ENCODE measurements at places on chromosomes 3 and 15.

- no peaks in the 10 kb centered on the region for H3K4me1 ChIP-seq
- DNase-seq = no peak
- no peaks in the 10 kb centered on the region for H3K36me3 ChIP-seq
- H3K27me3 ChIP-seq = no peaks in the 10 kb centered on the region
- H3K27ac ChIP-seq = no peak overlapping the region
Measured at GRCh38 chr3:19757773-19758172, 176.2 kb downstream of the EFHB start.

GRCh38 chr3:141360888-141361598 is 7.3 kb upstream of the ZBTB38 start:
- no peaks in the 10 kb centered on the region for H3K27me3 ChIP-seq
- no peak for DNase-seq
- H3K4me3 ChIP-seq = peak overlapping the region; percentile 39

DNA sequence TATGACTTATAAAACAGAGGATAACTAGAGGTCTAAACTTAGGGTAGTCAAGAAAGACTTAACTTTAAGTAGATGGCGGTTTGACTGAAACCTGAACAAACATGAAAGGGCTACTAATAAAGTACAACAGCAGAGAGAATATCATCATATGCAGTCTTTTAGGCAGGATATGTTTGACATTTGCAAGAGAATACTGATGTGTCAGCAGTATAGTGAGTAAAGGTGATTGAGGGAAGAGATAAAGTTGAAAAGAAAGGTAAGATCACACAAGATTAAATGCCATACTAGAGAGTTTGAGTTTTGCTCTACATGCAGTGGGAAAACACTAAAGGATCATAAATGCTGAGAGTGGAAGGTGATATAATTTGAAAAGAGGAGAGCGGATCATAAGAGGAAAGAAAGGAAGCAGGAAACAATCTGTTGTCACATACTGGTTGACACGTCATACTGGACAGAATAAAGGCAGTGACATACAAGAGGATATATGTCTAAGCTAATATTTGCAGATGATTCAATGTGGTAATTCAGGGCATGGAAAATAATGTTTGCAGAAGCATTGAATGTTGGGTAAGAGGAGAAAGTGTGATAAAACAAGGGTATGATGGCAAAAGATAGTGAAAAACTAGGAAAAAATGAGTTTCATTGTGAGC is 223.0 kb downstream of the EPHA6 start:
- no peak for DNase-seq
- H3K4me1 ChIP-seq = no peaks in the 10 kb centered on the region
- no peak overlapping the region for H3K27ac ChIP-seq
- H3K36me3 ChIP-seq = no peaks in the 10 kb centered on the region
- H3K27me3 ChIP-seq = no peaks in the 10 kb centered on the region

- no peaks in the 10 kb centered on the region for H3K4me1 ChIP-seq
- no peak overlapping the region for H3K4me3 ChIP-seq
Measured at GRCh38 chr3:162780313-162780712, 1283.7 kb downstream of the OTOL1 start.

- H3K4me1 ChIP-seq = no peaks in the 10 kb centered on the region
- DNase-seq = no peak
- H3K36me3 ChIP-seq = no peaks in the 10 kb centered on the region
- no peak overlapping the region for H3K27ac ChIP-seq
Measured at GRCh38 chr3:118304557-118304956, 730.1 kb downstream of the IGSF11 start.

DNA sequence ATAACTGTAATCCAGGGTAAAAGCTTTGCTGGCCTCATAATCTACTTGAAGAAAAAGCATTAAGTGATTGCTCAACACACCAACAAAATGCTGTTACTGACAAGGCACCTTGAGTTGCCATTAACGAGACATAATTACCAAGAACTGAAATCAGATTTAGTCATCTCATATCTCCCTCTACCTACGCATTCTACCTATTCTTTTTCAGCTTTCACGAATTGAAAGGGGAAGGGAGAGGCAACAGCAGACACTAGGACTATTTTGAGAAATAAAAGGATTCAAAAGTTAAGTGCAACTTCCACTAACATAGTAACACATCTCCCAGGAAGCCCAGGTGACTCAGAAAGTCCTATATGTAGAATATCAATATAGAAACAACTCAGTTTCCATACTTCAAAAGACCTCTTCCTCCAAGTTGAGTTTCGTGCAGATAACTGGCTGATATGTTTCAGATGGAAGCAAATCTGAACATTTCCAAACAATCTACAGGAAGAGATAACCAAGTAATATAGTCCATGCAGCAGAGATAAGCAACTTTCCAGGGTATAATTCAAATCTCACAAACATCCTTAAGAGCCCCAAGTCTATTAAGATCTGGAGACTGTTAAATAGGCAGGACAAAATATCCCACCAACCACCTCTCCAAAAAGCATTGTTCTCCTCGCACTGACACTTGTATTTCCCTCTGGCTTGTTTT is 1.9 kb downstream of the OSBPL10 start:
- DNase-seq = no peak
- no peaks in the 10 kb centered on the region for H3K27me3 ChIP-seq
- H3K4me3 ChIP-seq = no peak overlapping the region

DNA sequence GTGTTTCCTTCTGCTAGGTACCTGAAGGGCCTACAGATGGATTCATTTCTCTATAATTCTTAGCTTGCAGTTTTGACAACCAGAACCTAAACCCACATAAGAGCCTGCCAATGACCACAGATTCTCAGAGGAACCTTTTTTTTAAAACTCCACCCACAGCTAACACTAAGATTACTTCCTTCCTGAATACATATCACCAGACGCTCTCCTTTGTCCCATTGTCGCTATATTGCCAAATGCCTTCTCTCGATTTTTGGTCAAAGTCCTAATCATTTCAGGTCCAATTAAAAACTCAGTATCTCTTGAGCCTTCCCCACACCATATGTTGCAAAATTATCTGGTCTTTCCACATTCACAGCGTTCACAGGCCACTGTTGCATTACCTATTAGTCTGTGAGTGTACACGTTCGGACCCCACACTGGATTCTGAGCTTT is 12.4 kb downstream of the ZNF710 start:
- H3K36me3 ChIP-seq = peaks cover 4% of the 10 kb centered on the region
- no peak overlapping the region for H3K4me3 ChIP-seq
- no peaks in the 10 kb centered on the region for H3K27me3 ChIP-seq
- no peaks in the 10 kb centered on the region for H3K4me1 ChIP-seq
- DNase-seq = no peak

GRCh38 chr3:122563717-122564025 is 429 bp downstream of the PARP9 start:
- H3K27ac ChIP-seq = peak overlapping the region; percentile 95
- peak overlapping the region; percentile 86 for H3K4me3 ChIP-seq
- no peaks in the 10 kb centered on the region for H3K27me3 ChIP-seq
- H3K4me1 ChIP-seq = peaks cover 56% of the 10 kb centered on the region

DNA sequence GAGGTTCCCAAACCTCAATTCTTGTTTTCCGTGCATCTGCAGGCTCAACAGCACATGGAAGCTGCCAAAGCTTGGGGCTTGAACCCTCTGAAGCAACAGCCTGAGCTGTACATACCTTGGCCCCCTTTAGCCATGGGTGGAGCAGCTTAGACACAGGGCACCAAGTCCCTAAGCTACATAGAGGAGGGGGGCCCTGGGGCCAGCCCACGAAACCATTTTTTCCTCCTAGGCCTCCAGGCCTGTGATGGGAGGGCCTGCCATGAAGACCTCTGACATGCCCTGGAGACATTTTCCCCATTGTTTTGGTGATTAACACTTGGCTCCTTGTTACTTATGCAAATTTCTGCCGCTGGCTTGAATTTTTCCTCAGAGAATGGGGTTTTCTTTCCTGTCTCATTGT is 24.6 kb downstream of the SRP14 start:
- no peak for DNase-seq
- H3K27ac ChIP-seq = no peak overlapping the region
- H3K36me3 ChIP-seq = peaks cover 91% of the 10 kb centered on the region
- H3K4me1 ChIP-seq = no peaks in the 10 kb centered on the region

GRCh38 chr15:68559345-68560310 is 19.2 kb upstream of the CORO2B start:
- H3K4me1 ChIP-seq = peaks cover 16% of the 10 kb centered on the region
- H3K4me3 ChIP-seq = peak overlapping the region; percentile 67
- peak overlapping the region; percentile 34 for H3K27ac ChIP-seq
- no peaks in the 10 kb centered on the region for H3K36me3 ChIP-seq

DNA sequence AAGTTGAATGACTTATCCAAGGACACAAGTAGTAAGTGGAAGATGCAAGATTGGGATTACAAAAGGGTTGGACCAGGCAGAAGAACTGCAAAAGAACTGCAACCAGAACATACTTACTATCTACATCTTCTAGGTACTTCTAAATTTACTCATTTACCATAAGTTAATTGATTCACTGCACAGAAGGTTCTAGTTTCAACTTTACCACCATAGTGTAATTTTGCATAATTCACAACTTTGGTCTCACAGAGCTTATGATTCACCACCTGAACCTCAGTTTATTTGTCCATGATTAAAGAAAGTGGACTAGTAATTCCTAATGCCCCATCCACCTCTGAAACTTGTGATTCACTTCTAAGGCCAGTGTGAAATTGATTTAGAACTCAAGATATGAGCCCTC is 236.8 kb upstream of the UBE2E2 start:
- H3K36me3 ChIP-seq = no peaks in the 10 kb centered on the region
- no peak overlapping the region for H3K4me3 ChIP-seq
- H3K27ac ChIP-seq = no peak overlapping the region
- no peak for DNase-seq
- no peaks in the 10 kb centered on the region for H3K4me1 ChIP-seq

- no peaks in the 10 kb centered on the region for H3K36me3 ChIP-seq
- H3K4me3 ChIP-seq = no peak overlapping the region
- DNase-seq = no peak
- no peak overlapping the region for H3K27ac ChIP-seq
Measured at GRCh38 chr3:60803216-60804173, 447.8 kb downstream of the FHIT start.

- H3K4me3 ChIP-seq = no peak overlapping the region
- H3K36me3 ChIP-seq = no peaks in the 10 kb centered on the region
- H3K4me1 ChIP-seq = no peaks in the 10 kb centered on the region
- H3K27me3 ChIP-seq = no peaks in the 10 kb centered on the region
- DNase-seq = no peak
- H3K27ac ChIP-seq = no peak overlapping the region
Measured at GRCh38 chr3:152061296-152061695, 187.9 kb downstream of the SUCNR1 start.

DNA sequence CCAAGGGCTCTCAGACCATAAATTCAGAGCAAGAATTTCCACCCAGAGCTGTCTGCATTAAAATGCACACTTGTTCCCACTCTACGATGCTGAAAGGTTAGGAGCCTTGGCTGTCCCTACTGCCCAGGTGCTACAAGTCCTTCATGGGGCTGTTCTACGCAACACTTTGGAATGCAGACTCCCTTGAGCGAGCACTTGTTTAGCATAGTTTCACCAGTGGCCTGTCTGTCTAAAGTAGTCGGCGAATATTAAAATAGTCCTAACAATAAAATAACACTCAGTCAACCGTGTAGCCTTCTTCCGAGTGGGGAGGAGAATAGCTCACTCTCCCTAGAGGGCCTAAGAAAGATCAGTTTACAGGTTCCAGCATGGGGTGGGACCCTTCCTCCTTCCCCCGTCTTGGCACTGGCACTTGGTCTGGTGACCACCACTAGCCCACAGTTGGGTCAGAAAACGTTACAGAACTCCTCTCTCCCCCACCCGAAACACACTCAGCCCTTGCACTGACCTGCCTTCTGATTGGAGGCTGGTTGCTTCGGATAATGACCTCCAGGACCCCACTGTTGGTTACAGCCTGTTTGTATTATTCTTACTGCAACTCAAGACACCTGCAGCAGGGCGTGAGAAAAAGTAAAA is at the start of gene CLDN16:
TSS of gene CLDN16 (plus strand) at position 586 of the 636 bp plus-strand sequence. CDS start 167 bp downstream, outside the sequence.
- H3K27me3 ChIP-seq = no peaks in the 10 kb centered on the region

DNA sequence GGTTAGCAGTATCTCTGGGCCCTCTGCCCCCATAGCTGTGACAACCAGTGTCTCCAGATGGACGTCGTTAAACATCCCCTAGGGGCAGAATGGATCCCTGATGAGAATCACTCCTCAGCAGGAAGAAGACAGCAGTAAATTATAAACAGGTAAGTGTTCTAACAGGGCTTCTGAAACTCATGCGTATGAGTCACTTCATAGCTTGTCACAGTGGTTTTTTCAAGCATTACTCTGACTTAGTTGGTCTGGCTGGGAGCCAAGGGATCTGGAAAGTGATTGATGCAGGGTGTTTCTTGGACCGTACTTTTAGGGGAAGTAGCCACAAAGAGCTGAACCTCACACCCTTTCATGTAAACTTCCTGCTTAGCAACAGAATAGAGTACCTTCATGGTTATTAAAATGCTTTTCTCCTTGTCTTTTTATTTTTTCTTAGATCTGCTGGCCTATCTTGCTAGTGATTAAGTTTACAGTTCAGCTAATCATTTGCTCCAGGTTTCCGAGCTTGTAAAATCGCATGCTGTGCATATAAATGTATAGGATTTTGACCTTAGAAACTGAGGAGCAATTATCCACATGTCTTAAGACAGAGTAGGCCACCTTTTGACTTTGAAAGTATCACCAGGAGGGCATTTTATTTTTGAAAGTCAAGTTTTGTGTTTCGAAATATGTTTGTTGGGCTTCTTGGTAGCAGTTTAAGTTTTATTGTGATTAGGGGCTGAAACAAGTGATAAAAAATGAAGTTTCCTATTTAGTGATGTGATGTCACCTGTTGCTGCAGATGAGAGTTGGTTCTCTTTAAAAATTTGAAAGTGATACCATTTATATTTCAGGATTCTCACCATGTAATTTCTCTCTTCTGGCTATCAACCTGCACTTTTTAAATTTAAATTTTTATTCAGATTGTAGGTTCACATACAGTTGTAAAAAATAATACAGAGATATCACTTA is 333.9 kb downstream of the PTPRG start:
- no peaks in the 10 kb centered on the region for H3K36me3 ChIP-seq
- no peaks in the 10 kb centered on the region for H3K27me3 ChIP-seq
- peak overlapping the region; percentile 58 for H3K27ac ChIP-seq
- H3K4me3 ChIP-seq = no peak overlapping the region
- H3K4me1 ChIP-seq = peaks cover 46% of the 10 kb centered on the region
- peak; percentile 33 for DNase-seq

All from left ventricle myocardium inferior (tissue), 1 donor.